Activated CD4-positive, alpha-beta T cell treated with anti-CD3 and anti-CD28 coated beads for 36 hours (primary cell): ENCODE measurements at places on chromosomes 3 and 15.
A peak's percentile ranks its signal among the peaks of the same experiment; 100 is the strongest.

DNA sequence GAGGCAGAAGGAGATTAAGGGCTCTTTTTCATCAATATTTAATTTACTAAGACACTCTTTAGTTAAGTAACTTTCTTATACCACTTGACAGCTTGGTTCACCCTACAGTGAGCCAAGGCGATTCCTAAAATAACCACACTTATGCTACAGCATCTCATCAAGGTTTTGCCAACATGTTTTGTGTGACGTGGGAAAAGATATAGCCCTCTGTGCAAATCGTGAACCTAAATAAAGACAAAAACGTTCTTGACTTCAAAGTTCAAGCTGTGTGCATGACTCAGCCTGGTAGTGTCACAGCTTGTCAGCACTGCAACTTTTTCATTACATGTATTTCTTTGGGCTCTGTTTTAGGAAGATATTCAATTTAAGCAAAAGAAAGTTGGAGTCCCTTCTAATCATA lies 297.0 kb upstream of the EPHA3 start:
- DNase-seq, result no peak

DNA sequence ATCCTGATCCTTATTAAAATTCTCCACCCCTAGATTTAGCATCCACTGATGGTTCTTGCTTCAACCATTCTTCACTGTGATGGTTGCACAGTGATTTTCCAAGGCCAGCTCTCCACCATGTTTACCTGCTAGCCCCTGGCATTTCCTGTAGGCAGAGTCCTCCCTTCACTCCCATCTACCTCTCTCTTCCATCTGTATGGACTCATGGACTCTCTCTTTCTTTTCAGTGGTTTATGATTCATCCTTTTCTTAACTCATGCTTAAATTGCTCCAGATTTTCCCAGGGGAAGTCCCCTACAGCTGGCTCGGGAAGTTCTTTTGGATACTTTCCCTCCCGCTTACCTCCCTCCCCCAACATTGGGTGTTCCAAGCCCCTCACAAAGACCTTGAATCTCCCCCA lies 18.7 kb downstream of the TGM4 start:
- DNase-seq, result no peak

- peak; percentile 43 for DNase-seq
These were observed 145.4 kb upstream of the PROK2 start for GRCh38 chr3:71930056-71930991.

GRCh38 chr15:59550530-59550929 lies 61.1 kb upstream of the GCNT3 start:
- no peak for DNase-seq

- DNase-seq, result no peak
These were observed 1.9 kb upstream of the TRA2B start for GRCh38 chr3:185939721-185940120.

- no peak for DNase-seq
These were observed 27.0 kb upstream of the VILL start for GRCh38 chr3:37963635-37964034.

GRCh38 chr3:147130461-147130860 lies 275.9 kb downstream of the ZIC4 start:
- DNase-seq, result no peak

DNA sequence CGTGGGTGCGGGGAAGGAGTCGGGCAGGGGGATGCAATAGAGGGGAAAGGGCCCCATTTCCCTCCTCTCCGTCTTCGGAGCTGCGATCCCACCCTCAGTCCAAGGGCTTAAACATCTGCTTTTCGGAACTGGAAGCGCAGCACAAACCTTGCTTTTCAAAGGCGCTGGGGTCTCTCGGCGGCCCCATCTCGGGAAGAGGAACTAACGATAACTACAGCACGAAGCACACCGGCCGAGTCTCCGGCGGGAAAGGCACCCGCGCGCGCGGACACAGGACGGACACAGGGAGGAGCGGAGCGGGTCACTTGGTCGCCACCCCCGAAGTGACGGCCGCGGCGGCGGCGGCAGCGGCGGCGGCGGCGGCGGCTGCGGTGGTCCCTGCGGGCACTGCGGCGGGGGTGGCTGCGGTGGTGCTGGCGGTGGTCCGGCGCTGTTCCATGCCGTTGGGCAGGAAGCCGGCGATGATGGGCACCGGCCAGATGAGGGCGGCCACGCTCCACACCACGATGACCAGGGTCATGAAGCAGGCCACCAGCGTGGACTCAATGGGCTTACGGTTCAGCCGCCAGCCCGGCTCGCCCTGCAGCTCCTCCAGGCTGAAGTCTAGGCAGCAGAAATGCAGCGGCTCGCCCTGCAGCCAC lies 1.1 kb downstream of the TMEM158 start:
- peak; percentile 60 for DNase-seq

- no peak for DNase-seq
These were observed 8.7 kb downstream of the ARHGAP31 start for GRCh38 chr3:119302697-119303551.

DNA sequence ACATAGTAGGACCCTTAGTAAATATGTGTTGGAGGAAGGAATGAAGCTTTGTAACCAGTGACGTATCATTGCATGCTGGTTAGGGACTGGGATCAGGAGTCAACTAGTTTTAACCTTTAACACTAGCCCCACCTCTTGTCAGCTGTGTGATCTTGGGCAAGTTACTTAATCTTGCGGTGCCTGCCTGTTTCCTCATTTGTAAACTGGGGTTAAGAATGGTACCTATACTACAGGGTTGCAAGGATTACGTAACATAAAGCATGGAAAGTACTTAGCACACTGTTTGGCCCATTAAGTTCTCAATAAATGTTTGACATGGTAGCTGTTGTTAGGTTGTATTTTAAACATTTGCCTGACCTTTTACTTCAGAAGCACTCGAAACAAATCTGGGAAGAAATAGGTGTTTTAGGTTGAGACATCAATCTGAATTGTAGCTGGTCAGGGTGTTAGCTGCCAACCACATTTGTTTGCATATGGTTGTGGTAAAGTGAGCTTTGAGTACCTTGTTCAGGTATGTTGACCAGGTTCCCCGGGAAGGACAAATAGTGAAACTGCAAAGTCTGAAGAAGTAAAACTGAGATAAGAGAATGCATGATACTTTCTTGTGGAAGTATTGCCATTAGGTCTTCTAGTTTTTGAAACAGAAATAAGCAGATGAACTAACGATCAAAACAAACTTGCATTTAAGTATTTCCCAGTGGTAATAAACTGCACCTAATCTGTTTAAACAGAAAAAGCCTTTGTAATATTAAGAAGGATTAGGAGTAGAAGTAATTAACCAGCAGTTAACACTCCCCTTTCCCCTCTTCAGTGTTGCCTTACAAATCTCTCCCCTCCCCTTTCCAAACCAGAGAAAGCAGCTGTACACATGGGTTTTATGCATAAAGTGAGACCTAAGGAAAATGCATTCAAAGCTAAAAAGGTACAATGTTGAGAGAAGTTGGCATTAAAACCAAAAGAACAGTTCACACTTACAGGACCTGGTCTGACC lies 25.8 kb upstream of the SCAANT1 start:
- DNase-seq, result no peak

DNA sequence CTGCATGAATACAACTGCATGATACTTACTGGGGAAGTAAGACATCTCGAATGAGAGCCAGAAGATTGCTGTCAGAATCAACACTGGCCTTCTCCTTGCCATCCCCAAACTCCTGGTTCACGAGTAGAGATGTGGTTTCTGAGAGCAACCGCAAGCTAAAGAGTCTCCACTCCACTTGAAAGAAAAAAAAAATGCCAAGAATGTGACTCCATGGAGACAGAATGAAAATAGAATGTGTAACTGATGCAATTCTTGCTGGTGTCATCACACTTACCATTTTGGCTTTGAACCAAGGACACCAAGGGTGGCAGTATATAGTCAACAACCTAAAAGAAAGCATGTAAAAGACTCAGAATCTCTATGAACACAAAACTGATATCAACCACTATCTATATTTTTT lies 280.4 kb downstream of the ULK4 start:
- DNase-seq, result no peak

GRCh38 chr3:140007911-140008869 lies 73.2 kb downstream of the CLSTN2 start:
- no peak for DNase-seq

GRCh38 chr3:119627461-119627860 lies 29.8 kb downstream of the PLA1A start:
- DNase-seq, result no peak

DNA sequence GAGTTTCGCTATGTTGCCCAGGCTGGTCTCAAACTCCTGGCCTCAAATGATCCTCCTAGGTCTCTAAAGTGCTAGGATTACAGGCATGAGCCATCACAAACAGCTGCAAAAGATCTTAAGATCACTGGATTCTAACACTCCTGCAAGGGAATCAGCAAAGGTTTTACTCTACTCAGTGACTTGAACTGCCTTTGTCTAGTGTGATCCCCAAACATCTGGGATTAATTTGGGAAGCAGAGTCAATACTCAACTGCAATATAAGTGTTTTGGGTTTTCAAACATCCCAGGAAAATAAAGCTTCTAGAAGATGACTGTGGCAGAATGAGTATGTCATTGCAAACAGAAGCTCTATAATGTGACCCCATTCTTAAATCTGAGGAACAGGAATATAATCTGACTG lies 7.2 kb downstream of the SPG21 start:
- DNase-seq, result no peak

DNA sequence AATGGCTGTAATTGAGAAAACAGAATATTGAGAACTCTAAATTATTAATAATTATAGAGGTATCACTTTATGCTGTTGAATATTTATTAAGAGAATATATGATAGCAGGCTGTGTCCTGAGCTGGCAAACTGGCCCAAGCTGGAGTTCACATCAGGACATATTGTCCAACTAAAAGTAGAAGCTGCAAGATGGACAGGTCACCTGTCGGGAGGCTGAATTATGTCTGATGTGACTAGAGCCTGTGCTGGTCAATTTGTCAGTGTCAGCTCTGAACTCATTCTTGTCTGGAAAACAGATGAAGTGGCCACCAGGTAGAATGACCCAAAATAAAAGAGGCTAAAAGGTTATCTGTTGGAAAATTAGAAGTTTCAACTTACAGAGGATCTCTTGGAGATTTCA lies 392.2 kb downstream of the LRTM1 start:
- DNase-seq, result no peak

GRCh38 chr3:172454180-172454579 lies 5.9 kb upstream of the GHSR start:
- no peak for DNase-seq

DNA sequence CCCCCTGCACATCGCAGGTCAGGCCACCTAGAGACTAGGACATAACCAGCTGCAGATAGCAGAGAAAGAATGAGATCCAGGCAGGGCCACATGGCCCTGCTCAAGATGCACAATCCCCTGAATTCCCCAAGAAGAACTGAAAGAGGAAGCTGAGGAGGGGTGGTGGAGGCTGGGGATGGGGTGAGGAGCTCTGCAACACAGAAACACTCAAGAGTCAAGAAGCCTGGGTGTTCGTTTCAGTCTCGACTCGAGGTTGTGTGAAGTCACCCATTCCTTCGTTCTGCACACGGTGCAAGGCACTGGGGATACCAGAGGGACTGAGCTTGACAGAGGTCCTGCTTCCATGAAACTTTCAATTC lies 62.0 kb downstream of the TLE3 start:
- DNase-seq, result no peak

- peak; percentile 42 for DNase-seq
These were observed 35.6 kb upstream of the GYG1 start for GRCh38 chr3:148955544-148956346.

DNA sequence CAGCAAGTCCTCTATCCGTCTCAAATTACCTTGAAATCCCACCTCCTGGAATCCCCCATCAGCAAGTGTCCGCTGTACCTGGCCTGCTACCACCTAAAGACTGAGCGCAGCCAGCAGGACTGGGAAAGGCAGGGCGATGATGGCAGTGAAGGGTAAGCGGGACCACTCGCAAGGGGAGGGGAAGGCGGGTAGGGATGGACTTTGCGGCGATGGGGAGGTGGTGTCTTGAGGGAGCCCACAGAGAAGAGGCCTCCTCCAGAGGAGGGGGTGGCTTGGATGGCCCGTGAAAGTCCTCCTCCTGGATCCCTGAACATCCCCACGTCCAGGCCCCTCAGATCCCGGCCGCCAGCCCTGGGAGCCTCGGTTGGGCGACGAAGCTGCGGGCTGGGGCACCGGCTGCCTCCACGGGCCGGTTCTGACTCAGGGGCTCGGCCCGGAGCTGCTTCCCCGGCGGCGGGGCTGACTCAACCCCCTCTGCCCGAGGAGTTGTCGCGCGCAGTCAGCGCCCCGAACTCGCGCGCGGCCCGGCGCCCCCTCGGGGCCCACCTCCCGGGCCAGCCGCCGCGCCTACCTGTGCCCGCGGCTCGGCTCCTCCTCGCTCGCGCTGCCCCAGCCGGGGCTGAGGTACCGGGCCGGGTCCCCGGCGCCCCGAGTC lies 512 bp downstream of the LARP6 start:
- peak; percentile 49 for DNase-seq

DNA sequence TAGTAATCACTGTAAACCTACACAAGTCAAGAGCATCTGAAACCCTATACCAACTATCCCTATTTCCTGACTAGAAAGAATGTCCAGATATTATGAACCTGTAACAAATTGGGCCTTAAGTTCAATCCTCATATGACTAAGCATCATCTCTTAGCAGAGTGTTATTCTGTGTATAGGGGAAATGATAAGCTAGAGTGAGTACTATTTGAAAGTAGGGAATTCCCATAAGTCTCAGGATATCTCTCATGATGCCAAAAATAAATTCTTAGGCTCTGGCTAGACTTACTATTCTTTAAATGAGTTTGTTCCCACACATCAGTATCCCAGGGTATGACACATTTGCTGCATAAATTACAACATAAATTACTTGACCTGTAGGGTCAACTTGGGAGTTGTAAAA lies 15.3 kb downstream of the MRPL47 start:
- DNase-seq, result no peak

GRCh38 chr3:81406318-81406717 lies 355.1 kb downstream of the GBE1 start:
- DNase-seq, result no peak

GRCh38 chr3:164537485-164537884 lies 540.8 kb downstream of the SI start:
- no peak for DNase-seq

DNA sequence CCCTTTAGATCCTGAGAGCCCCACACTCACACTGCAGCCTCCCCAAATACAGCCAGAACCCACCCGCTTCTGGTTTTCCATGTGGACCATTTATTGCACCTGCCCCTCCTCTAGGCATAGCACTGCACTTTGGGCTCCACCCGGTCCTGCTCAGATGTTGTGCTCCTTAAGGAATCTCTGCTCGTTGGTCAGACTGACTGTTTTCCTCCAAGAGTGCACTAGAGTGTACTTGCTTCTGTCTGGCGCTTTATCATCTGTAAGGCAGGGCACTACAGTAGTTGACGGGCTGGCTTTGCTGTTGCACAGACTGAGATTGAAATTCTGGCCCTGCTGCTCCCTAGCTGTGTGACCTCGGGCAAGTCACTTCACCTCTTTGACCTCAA lies 124.1 kb downstream of the CACNA1D start:
- DNase-seq, result no peak

GRCh38 chr15:90903733-90904536 lies 833 bp downstream of the MAN2A2 start:
- DNase-seq, result peak; percentile 42

GRCh38 chr3:71492566-71492965 lies 91.0 kb downstream of the FOXP1 start:
- DNase-seq, result no peak
